ENCODE measurements at places on chromosomes 6 and 20.

- no peak overlapping the region for H3K27ac ChIP-seq
- no peaks in the 10 kb centered on the region for H3K4me1 ChIP-seq
- no peaks in the 10 kb centered on the region for H3K36me3 ChIP-seq
- DNase-seq = no peak
Measured at GRCh38 chr6:66128656-66129055, 421.6 kb upstream of the EYS start.

DNA sequence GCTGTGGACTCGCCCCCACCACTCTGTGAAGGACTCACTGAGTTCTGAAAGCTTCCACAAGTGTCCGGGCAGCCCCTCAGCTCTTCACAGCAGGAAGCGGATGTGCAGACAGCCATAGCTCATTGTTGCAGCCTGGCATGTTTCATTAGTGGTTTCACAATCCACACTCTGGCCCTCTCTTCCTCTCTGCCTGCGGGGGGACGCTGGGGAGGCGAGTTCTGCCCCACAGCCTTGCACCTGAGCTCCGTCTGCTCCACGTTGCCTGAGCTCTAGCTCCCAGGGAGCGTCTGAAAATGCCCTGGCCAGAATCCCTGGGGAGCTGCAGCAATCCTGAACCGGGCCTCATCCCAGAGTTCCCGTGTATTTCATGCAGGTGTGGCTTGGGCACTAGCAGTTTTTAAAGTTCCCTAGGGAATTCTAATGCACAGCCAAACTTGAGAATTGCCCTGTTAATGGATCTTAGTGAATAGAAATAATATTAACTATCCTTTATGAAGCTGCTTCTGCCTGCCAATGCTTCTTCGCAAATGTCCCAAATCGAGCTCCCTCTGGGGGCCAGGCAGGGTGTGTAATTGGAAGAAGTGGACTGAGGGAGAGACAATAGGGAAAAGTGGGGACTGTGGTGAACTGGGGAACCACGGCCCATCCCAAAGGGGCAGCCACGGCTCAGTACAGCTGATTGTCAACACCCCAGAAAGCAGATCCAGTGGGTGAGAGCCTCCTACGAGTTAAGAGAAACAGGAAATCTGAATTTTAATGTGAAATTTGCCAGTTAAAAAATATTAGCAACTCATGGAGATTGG, 51.5 kb downstream of the CTCFL start:
- no peaks in the 10 kb centered on the region for H3K36me3 ChIP-seq
- peak; percentile 28 for DNase-seq
- peaks cover 36% of the 10 kb centered on the region for H3K4me1 ChIP-seq
- H3K27ac ChIP-seq = no peak overlapping the region

DNA sequence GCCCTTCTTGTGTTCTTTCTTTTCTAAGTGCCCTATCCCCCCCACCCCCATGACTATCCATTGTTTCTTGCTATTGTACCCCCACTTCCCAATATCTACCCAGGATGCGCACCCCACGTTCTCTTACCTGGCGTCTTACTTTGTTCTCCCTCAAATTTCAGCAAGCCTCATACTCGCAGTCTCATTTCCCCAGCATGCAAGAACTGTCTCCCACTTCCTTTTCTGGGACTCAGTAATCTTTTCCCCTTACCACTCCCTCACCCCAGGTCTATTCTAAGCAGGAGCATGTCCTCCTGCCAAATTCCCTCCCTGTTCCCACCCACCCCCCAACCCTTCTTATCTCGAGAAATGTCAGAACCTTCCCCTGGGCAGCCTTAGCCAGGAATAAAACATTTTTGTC, 1.7 kb upstream of the EHMT2 start:
- peaks cover 37% of the 10 kb centered on the region for H3K4me1 ChIP-seq
- H3K4me3 ChIP-seq = peak overlapping the region; percentile 94
- no peaks in the 10 kb centered on the region for H3K27me3 ChIP-seq
- DNase-seq = no peak
- H3K27ac ChIP-seq = peak overlapping the region; percentile 9

GRCh38 chr6:25698631-25699030, 46.6 kb downstream of the SCGN start:
- H3K4me1 ChIP-seq = no peaks in the 10 kb centered on the region
- no peak overlapping the region for H3K4me3 ChIP-seq
- peaks cover 8% of the 10 kb centered on the region for H3K27me3 ChIP-seq

GRCh38 chr20:39248171-39248861, 286.2 kb downstream of the DHX35 start:
- no peak overlapping the region for H3K4me3 ChIP-seq
- H3K27me3 ChIP-seq = no peaks in the 10 kb centered on the region
- H3K27ac ChIP-seq = no peak overlapping the region
- no peaks in the 10 kb centered on the region for H3K36me3 ChIP-seq

DNA sequence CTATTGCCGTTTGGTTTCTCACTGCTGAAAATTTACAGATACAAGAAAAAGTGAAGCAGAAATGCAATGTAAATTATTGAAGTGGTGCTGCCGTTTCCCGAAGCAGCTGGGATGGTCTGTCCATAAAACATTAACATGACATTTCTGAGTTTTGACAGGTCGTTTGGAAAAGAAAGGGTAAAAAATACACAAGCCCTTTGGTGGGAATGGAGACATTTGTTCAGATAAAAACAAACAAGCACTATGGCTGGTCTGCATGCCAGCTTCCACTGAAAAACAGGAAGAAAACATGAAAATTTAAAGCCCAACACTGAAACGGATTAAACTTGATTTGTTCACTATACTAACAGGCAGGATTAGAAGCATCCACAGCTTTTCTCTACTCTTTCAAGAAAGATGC, 155.2 kb downstream of the FRK start:
- no peaks in the 10 kb centered on the region for H3K4me1 ChIP-seq
- H3K27ac ChIP-seq = no peak overlapping the region
- no peak overlapping the region for H3K4me3 ChIP-seq
- H3K27me3 ChIP-seq = peaks cover 7% of the 10 kb centered on the region
- DNase-seq = no peak
- no peaks in the 10 kb centered on the region for H3K36me3 ChIP-seq

DNA sequence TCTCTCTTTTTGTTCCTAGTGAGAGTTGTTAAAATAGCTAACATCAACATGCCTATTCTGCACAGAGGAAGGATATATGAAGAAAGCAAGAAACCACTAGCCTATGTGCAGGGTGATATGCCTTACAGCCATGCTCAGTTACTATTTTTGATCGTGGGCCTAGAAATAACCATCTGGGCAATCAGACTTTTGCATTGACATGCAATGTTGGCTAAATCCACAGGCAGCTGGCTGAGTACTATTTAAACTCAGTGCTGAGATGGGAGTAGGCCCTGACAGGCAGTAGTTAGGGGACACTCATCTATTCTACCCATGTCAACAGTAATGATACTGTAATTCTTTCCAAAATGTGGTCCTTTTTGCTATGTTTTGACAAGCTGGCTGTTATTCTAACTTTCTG, 89.6 kb downstream of the HDGFL1 start:
- no peak overlapping the region for H3K27ac ChIP-seq
- no peaks in the 10 kb centered on the region for H3K27me3 ChIP-seq
- no peaks in the 10 kb centered on the region for H3K4me1 ChIP-seq
- H3K36me3 ChIP-seq = no peaks in the 10 kb centered on the region
- DNase-seq = no peak
- no peak overlapping the region for H3K4me3 ChIP-seq

DNA sequence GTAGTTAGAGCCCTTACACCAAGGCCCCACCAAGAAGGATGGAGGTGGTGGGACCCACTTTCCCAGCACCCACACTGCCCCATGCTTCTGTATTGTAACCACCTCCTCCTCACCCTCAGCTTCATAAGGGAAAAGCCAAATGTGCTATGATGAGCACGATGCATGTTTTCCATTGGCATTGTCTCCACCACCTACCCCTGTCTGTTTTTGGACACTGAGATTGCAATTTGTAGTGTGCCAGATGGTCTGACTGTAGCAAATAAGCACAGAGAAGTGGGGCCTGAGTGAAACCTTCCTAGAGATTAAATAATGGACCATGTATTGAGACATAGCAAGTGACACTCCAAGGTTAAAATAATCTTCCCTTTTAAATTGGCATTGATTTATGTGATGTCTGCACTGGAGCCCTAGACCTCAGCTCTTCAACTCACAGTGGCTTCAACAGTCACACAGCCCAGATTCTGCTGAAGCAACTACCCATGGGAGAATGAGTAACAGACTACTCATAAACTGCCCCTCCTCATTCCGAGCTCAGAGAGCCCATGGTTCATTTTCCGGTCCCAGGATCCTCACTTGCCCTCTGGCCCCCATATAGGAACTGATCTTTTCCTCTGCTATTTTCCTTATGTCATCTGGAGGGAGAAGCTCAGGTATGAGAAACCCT, 177.9 kb downstream of the COL9A1 start:
- no peak for DNase-seq
- H3K4me1 ChIP-seq = no peaks in the 10 kb centered on the region
- H3K4me3 ChIP-seq = no peak overlapping the region
- no peaks in the 10 kb centered on the region for H3K36me3 ChIP-seq

Measured in activated naive CD8-positive, alpha-beta T cell treated with anti-CD3 and anti-CD28 coated beads, Interleukin-2, amount 50 U/mL, for 24 hours (primary cell).